ENCODE measurements at places on chromosomes 11 and 22.
A peak's percentile ranks its signal among the peaks of the same experiment; 100 is the strongest.

DNA sequence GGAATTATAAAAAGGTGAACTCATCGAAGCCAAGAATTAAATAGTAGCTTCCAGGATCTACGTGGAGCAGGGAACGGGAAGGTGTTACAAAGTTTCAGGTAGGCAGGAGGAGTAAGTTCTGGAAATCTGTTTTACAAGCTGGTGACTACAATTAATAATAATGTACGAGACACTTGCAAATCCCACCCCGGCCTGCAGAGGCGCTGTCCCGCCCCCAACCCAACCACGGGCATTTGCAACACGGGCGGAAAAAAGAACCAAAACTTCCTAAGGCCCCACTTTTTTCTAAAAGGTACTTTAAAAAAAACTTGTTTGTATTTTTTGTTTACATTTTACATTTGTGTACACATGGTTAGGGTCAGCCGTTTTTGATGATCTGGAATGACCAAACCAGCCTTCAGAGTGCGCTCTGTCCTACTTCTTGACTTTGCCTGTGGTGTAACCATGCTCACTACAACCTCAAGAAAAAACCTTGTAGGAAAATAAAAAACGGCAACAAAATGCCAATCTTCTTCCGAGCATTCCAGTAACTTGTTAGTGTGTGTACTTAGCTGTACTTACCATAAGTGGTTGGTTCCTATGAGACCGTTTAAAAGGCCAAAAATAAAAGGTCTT, 449.6 kb upstream of the B3GAT1 start:
- no peak for DNase-seq

GRCh38 chr22:37177221-37177620, 10.8 kb downstream of the C1QTNF6 start:
- no peak for DNase-seq

- DNase-seq = no peak
Measured at GRCh38 chr22:39646398-39647063, 76.0 kb downstream of the CACNA1I start.

DNA sequence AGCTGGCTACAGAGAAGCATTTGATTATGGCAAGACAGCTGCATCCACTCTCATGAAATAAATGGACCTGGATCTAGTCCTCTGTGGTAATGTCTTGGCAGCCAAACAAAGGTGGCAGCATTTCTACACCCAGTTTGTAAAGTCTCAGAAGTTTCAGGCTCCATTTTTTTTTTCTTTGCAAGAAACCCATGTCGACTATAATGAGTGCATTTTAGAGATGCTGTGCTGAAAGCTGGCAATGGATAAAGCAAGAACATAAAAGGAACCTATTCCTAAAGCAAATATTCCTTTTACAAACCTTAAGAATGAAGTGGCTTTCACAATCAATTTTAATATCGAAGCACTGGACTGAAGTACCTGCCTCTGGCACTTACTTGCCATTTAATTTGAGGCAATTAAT, 33.5 kb downstream of the THAP12 start:
- no peak for DNase-seq

DNA sequence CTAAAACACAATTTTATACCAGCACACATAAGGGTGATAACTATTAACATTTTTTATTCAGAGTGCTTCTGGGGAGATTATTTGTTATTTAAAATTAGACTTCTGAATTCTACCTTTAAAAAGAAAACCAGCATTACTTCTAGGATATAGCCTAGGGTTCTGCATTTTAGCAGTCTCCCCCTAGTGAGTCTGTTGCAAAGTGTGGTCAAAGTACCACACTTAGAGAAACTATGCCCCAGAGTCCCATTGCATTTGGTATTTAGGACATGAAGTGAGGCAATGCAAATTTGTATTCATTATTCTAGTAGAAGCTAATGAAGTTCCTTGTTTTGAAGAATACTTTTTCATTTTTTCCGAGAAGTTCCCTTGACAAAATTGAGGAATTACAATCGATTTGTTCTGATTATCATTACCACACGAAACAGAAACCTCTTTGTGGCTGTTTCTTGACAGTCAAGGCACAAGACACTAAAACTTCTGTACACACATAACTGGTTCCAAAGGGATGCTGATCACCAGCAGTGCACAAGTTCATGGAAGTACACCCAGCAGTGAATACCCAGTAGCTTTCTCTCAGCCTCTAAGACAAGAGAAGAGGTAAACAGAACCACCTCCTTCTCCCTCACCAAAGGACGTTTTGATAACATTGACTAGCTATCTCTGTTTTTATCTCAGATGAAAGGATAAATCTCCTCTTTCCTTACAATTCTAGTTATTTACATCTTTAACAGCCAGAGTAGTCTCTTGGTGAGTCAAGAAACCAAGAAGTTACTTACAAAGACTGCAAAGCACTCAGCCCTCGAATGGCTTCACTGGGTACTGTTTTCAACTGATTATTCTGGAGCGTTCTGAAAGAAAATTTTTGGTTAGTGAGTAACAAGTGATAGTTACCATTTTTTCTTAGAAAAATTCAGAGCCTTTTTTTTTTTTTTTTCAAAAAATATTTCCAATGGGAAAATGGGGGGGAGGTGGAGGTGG, 27.6 kb upstream of the CCDC34 start:
- DNase-seq = peak; percentile 22

- no peak for DNase-seq
Measured at GRCh38 chr11:92759571-92760214, 209.8 kb upstream of the MTNR1B start.

GRCh38 chr11:45169310-45170072, 23.1 kb downstream of the PRDM11 start:
- DNase-seq = peak; percentile 30

DNA sequence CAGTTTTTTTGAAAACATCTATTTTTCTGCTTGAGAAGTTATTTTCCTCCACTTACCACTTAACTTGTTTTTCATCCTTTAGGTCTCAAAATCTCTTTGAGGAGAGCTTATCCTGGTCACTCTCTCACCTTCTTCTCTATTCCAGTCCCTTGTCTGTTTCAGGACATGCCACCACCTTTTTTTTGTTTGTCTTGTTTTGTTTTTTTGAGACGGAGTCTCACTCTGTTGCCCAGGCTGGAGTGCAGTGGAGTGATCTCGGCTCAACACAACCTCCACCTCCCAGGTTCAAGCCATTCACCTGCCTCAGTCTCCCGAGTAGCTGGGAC, 4.6 kb upstream of the BCL2L13 start:
- DNase-seq = no peak

DNA sequence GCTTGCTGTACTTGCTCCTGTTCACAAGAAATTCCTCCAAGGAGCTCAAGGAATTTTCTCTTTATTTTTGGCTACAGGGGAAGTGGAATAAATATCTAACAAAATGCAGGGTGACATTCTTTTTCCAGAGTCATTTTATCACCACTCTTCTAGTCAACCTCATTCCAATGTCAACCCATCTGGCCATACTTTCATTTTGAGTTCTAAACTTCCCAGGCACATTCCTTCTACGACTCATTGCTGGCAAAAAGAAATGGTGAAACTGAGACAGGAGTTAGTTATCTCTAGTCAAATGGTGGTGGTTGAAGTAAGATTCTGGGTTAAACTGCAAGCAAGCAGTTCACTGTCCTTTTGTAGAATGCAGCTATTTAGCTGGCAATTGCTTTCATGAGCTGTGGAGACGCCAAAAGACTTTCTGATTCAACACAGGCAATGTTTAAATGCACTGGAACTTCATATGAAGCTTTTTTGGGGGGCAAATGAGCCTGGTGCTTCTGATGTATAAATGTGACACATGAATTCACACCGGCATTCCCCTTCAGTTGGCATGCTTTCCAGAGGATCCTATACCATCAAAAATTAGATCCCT, 304.6 kb downstream of the CADM1 start:
- no peak for DNase-seq

DNA sequence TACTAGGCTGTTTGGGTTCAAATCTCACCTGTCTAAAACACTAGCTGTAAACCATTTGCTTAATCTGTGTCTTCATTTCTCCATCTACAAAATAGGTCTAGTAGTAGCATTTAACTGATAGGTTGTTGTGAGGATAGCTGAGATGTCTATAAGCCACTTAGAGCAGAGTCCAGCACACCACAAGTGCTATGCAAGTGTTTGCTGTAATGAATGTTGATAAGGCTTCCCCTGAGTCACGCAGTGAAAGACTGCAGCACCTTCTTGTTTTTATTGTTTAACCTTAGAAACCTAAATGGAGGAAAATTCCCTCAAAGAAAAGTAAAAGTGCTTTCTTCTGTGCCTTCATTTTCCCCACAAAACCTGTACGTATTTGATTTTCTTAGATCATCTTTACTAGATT, 23.1 kb upstream of the LDHA start:
- no peak for DNase-seq

GRCh38 chr22:35685731-35686130, 31.9 kb upstream of the APOL5 start:
- DNase-seq = no peak

DNA sequence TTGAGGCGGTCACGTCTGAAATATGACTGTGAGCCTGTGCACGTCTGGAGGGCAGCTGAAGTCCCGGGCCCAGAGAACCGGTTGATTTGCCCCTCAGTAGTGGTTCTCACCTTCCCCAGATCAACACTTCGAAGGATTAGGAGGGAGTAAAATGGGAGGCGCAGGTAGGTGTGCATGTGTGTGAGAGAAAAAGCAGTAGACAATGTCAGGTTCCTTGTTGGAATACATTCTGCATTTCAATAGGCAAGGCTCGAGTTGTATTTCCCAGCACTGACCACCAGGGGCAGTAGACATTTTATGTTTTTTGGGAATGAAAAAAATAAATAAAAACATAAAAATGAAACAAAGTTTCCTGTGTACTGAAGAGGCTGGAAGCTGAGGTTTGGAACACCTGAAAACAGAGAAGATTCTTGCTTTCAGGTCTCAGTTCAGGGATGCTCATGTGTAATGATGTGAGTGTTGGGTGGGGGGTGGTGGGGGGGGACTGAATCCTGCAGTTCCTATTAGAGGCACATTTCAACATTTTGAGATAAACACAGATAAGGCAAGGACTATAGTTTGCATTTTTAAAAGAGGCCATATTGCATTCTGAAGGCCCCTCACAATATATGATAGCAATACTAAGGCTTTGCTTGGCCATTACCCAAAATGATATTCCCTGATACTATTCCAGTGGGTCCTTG, 333.9 kb downstream of the CADM1 start:
- DNase-seq = peak; percentile 48

DNA sequence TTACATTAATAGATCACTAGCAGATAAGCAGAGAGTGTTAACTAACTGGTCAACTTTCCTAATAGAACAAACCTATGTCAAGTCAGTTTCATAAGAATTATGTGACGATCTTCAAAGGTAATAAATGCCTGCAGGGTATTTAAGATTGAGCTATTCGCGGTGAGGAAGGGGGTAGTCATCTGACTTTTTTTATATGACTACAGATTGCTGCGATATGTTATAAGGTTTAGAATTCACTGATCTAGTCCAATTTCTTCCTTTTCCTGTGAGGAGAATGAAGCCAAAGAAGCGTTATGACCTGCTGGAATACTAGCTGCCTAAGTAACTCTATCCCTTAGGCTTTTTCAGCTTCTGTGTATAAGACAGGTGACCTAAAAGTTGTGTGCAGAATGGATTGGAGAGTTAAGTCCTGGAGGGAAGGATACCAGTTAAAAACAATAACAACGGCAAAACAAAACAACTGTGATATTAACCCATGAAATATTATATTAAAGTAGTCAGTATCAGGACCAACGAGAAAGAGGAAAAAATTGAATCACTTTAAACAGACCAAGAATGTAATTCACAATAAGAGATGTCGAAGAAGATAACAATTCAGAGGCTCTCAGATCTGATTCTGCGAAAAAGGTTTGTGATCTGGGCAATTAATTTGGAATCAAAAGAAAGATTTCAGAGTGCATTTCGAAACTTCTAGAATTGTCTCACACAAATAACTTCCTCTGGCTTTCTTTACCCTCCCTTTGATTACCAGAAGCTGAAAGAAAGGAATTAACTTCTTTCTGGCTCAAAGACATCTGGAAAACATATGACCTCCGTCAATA, 630 bp downstream of the CASP4 start:
- peak; percentile 8 for DNase-seq

GRCh38 chr11:57405271-57405860, 14.9 kb upstream of the PRG2 start:
- no peak for DNase-seq

DNA sequence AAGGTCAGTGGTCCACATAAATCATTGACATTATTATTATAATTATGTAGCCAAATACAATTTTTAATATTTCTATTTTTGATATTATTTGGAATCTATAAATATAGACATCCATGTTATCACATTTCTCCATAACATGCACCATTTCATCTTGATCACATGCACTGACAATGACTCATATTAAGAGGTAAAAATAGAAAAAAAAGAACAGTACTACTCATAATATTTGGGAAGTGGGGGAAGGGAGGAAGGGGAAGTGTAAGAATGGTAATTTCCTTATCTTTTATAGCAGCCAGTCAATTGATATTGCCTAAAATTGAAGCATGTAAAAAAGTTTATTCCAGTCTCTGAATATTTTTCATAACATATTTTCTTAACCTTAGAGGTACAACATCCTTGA, 72.3 kb downstream of the ADM start:
- DNase-seq = no peak

DNA sequence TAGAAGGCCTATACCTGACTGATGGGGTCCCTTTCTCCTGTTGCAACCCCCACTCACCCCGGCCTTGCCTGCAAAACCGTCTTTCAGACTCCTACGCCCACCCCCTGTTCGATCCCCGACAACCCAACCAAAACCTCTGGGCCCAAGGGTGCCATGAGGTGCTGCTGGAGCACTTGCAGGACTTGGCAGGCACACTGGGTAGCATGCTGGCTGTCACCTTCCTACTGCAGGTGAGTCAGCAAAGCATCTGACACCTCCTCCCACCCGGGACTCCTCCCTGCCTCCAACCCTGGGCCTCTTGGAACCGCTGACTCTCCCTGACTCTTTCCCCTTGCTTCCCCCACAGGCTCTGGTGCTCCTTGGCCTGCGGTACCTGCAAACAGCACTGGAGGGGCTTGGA, 1.2 kb downstream of the ROM1 start:
- DNase-seq = no peak

- DNase-seq = no peak
Measured at GRCh38 chr22:48720662-48721394, 1106.8 kb downstream of the BRD1 start.

DNA sequence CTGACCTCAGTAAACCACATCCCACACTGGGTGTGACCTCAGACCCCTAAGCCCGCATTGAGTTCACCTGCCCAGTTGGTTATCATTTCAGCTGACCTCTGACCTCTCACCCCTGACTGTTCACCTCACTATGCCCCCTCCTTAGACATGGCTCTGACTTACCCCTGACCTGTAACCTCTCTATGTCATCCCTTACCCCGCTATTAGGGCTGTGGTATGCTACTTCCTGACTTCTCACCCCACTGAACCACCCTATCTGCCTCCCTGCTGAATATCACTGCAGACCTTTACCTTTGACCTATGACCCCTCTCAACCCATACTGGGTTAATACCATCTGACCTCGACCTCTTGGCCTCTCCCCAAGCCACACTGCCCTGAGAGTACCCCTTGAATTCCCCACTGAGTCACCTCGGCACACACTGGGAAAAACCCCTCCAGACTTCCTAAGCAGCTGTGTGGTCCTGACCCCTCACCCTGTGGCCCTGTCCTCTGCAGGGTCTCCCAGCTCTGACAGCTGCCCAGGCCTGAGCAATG, 8.3 kb downstream of the PLCB3 start:
- DNase-seq = no peak
